Putamen (tissue), 1 donor: ENCODE measurements at places on chromosomes 13 and 19.

DNA sequence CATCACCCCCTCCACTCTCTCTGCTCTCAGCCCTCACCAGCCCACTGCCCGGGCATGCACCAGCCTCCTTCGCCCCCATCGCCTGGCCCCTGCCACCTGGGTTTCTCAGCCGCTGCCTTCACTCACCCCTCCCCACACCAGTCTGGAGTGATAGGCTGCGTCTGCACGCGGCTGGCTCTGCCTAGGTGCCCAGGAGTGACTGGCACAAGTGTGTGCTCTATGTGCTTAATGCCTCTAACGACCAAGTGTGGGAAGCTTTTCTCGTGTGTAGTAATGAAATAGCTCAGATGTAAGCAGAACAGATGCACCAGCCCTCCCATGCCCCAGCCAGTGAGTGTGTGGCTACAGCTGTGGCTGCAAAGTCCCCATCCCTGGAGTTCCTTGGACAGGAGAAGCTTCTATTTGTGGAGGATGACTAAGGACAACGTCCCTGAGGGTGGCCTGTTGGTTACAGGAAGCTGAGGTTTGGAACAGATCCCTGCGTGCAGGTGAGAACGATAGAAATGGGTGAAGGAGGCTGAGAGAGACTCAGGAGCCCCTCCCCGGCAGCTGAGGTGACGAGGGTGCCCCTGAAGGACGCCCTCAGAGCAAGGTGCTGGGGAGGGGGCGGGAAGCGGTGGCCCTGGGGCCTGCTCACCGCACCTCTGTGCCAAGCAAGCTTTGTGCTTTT is 35.6 kb downstream of the ATP11A start:
- no peak for DNase-seq

DNA sequence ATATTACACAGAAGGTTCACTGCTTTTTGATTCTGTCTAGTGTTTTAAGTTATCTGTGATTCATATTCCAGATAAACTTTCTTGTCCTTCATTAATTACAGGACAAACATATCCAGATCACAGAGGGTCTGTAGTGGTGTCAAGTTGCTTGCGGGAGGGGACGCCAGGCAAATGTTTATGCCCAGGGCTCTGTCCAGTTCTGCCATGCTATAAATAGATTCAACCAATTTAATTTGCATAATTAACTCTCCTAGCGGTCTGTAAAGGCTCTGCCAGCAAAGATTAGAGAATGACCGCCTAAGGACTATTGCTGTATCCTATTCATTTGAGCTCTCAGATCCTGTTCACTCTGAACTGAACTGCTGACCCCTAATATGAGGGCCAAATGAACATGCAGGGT is 59.7 kb upstream of the TRPC4 start:
- no peak for DNase-seq

GRCh38 chr13:23667750-23668149 is 97.5 kb downstream of the TNFRSF19 start:
- no peak for DNase-seq

DNA sequence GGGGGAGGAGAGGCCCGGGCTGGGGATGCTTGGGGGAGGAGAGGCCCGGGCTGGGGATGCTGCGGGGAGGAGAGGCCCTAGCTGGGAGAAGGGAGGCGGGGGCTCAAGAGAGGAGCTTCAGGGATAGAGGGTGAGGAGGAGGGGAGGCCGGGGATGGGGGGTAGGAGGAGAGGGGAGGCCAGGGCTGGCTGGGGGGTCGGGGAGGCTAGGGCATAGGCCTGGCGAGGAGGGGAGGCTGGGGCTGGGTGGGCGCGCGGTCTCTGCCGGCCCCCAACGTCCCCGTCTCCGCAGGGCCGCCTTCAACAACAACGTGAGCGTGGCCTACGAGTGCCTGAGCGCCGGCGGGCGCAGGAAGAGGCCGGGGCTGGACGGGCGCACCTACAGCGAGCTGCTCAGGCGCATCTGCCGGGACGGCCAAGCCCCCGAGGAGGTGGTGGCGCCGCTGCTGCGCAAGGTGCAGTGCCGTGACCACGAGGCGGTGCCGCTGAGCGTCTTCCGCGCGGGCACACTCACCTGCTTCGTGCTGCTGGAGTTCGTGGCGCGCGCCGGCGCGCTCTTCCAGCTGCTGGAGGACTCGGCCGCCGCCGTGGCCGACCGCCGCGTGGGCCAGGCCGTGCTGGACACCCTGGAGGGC is 11.4 kb downstream of the TPGS1 start:
- DNase-seq, result no peak

GRCh38 chr13:36753176-36753575 is 65.8 kb upstream of the RFXAP start:
- DNase-seq, result no peak

GRCh38 chr19:47376589-47377144 is 27.6 kb downstream of the DHX34 start:
- no peak for DNase-seq

DNA sequence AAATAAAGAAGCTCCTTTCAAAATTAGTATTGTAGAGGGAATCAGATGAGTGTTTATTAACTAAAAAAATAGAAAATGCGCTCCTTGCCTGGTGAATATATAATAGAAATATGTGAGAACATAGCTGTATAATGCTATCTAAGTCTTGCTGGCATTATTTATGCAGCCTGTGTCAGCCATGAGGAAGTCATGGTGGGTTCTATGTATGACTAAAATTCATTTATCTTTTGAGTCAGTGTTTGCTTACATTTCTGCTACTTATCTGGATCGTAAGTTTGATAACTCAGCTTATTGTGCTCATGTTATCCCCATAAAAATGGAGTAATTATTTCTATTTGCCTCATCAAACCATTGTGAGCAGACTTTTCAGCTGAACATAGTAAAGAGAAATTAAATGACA is 449.3 kb downstream of the OXGR1 start:
- no peak for DNase-seq

DNA sequence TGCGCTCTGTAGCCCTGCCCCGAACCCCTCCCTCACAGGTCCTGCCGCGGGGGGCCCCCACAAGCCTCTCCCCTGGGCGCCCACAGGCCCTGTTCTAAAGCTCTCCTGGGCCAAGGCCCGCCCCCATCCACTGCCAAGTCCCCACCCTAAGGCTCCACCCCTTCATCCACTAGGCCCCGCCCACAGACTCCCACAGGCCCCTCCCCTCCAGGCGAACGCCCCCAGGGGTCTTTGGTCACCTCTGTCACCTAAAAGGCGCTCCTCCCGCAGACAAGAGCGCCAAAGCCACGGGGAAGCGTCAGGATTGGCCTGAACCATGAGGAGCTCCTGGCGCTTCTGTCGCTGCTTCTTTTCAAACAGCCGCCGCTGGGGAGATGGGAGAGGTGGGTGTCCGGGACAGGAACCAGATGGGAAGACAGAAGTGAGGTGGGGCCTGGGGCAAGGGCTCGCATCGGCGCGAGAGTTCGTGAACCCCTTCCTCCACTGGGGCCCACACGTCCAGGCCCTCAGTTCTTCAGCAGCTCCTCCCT is 2.3 kb downstream of the TULP2 start:
- DNase-seq, result no peak

- DNase-seq, result no peak
These were observed 116.3 kb downstream of the FOXO1 start for GRCh38 chr13:40550130-40550529.

DNA sequence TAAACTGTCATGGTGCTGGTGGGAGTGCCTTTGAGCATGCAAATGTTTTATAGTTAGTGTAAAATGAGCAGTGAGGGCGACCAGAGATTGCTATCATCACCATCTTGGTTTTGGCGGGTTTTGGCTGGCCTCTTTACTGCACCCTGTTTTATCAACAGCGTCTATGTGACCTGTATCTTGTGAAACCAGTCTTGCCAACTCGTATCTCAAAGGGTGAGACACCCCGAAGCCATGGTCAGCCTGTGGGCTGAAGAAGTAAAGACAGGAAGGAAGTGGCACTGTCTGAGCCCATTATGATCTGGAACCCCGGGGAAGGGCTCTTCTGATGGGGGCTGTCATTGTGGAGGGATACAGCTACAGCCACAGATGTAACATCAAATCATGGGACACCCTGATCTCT is 81.5 kb upstream of the FAM216B start:
- DNase-seq, result no peak

- no peak for DNase-seq
These were observed 195.0 kb upstream of the SLITRK1 start for GRCh38 chr13:84077271-84077670.

DNA sequence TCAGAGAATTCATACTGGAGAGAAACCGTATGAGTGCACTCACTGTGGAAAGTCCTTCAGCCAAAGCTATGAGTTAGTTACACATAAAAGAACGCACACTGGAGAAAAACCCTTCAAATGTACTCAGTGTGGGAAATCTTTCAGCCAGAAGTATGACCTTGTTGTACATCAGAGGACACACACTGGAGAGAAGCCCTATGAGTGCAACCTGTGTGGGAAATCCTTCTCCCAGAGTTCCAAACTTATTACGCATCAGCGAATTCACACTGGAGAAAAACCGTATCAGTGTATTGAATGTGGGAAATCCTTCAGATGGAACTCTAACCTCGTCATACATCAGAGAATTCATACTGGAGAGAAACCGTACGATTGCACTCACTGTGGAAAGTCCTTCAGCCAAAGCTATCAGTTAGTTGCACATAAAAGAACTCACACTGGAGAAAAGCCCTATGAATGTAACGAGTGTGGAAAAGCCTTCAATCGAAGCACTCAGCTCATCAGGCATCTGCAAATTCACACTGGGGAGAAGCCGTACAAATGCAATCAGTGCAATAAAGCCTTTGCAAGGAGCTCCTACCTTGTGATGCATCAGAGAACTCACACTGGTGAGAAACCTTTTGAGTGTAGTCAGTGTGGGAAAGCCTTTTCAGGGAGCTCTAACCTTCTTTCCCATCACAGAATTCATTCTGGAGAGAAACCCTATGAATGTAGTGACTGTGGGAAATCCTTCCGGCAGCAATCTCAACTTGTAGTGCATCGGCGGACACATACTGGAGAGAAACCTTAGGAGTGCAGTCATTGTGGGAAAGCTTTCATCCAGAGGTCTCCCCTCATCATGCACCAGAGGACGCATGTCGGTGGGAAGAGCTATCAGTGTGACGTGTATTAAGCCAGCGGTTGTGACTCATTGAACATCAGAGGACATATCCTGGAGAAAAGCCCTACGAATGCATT is 16.5 kb upstream of the ZNF8 start:
- DNase-seq, result no peak

GRCh38 chr13:109941221-109941620 is 154.8 kb upstream of the IRS2 start:
- DNase-seq, result no peak

- DNase-seq, result no peak
These were observed 19.3 kb downstream of the AP1M1 start for GRCh38 chr19:16216744-16217670.

- DNase-seq, result no peak
These were observed 3.2 kb upstream of the ABCC4 start for GRCh38 chr13:95304453-95304852.

- no peak for DNase-seq
These were observed 6.0 kb downstream of the PLPPR2 start for GRCh38 chr19:11361037-11361770.

DNA sequence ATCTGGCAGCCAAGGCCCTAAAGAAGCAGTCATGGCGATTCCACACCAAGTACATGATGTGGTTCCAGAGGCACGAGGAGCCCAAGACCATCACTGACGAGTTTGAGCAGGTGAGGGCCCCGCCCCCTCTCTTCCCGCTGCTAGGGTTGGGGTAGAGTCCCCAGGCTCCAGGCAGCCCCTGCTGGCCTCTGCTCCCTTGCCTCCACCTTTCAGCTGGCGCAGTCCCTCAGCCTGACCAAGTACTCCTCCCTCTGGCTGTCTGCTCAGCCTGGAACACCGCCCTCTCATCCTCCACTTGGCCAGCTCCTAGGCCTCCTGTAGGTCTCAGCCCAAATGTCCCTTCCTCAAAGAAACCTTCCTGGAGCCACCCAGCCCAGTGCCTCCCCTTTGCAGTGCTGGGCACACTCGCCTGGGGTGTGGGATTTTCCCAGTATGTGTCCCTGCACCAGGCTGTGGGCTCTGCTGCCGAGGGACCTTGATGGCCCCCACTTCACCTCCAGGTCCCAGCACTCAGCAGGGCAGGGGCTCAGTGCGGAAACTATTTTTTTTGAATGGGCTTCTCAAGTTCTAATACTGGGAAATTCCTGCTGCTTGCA is 5.7 kb downstream of the LENG1 start:
- no peak for DNase-seq

GRCh38 chr13:111359930-111360329 is 39.5 kb downstream of the TEX29 start:
- no peak for DNase-seq

GRCh38 chr13:94557684-94558235 is 38.2 kb downstream of the TGDS start:
- DNase-seq, result no peak

- no peak for DNase-seq
These were observed 37.6 kb downstream of the POLR1D start for GRCh38 chr13:27659145-27659865.

DNA sequence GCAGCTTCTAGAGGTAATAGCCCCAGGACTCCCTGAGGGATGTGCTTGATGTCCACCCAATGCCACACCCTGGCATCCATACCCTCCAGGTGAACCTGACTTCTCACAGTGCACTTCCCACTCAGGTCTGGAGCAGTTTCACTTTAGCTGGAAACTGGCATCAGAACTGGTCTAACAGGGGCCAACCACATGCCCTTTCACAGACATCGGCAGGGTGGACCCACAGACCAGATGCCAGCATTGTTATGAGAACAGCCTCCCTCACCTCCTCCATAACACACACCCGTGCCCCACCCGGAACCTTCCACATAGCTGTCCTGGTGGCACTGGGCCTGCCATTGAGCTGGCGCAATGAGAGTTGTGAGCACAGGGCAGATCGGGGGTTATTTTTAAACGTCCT is 77.4 kb upstream of the GPR12 start:
- no peak for DNase-seq

GRCh38 chr19:15859187-15859586 is 38.7 kb downstream of the CYP4F2 start:
- no peak for DNase-seq

- DNase-seq, result no peak
These were observed 7.8 kb upstream of the ZNF554 start for GRCh38 chr19:2811735-2812413.

- no peak for DNase-seq
These were observed 9.7 kb downstream of the LPAR6 start for GRCh38 chr13:48403151-48403631.

DNA sequence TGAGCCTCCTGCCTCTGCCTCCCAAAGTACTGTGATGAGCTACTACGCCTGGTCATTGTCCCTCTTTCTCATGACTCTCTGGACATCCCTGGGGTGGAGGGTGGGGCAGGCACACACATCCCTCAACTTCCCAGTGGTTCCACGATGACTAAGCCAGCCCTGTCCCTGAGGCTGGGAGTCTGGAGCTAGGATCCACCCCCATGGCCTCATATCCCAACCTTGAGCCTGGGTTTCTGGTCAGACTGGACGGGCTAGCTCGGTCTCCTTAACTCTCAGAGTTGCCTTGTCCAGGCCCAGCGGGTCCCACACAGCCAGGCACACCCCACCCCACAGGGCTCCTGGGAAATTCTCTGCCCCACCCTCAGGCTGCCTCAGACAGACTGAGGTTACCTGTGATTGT is 19.6 kb downstream of the IER2 start:
- DNase-seq, result no peak

GRCh38 chr19:47848823-47849473 is 10.1 kb upstream of the TPRX2 start:
- DNase-seq, result no peak

GRCh38 chr13:23205807-23206206 is 25.0 kb downstream of the SGCG start:
- DNase-seq, result no peak
